ENCODE measurements at places on chromosomes 7 and 10.

GRCh38 chr10:28307267-28307666 is 4.4 kb upstream of the MPP7 start:
- no peak for DNase-seq

DNA sequence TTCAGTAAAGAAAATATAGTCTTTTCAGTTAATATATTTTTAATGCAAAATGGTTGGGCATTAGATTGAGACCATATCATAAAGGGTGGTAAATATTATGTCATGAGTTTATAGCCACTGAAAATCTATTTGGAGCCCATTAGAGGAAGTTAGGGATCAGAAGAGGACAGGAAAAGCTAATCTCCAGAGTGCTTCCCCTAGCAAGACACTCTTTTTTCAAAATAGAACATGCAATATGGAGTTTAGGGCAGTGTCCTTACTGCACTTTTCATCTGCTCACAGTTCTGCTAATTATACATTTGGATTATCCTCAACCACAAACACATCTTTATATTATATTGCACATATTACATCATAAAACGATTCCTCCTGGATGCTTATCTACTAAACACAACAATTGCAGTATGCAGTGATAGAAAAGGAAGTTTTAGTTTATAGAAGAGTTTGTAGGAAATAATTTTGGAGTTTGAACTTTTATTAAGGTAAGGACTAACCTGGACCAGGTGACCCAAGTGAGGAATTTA is 159.8 kb downstream of the PHF14 start:
- DNase-seq, result no peak

- no peak for DNase-seq
Observed at GRCh38 chr7:146208492-146208891, 91.9 kb downstream of the CNTNAP2 start.

GRCh38 chr10:131871673-131872005 is 29.2 kb upstream of the PPP2R2D start:
- DNase-seq, result no peak

DNA sequence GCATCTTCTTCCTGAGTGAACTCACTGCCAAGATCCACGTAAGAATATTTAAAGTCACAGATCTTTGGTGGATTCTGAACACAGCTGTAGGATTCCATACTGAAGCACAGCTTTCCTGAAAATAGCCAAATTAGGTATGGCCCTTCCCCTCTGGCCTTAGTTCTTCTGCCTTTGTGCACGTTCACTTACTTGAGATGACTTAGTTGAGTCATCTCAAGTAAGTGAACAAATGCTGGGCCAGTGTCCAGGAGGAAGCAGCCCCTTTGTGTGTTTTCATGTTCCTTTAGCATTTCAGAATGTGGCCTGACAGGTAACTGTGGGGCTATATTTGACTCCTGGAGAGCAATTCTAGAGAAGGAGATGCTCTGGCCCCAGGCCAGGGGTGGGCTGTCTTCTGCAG is 51.5 kb downstream of the CCNY start:
- DNase-seq, result no peak

GRCh38 chr10:27450225-27450624 is 53.9 kb upstream of the RAB18 start:
- no peak for DNase-seq

DNA sequence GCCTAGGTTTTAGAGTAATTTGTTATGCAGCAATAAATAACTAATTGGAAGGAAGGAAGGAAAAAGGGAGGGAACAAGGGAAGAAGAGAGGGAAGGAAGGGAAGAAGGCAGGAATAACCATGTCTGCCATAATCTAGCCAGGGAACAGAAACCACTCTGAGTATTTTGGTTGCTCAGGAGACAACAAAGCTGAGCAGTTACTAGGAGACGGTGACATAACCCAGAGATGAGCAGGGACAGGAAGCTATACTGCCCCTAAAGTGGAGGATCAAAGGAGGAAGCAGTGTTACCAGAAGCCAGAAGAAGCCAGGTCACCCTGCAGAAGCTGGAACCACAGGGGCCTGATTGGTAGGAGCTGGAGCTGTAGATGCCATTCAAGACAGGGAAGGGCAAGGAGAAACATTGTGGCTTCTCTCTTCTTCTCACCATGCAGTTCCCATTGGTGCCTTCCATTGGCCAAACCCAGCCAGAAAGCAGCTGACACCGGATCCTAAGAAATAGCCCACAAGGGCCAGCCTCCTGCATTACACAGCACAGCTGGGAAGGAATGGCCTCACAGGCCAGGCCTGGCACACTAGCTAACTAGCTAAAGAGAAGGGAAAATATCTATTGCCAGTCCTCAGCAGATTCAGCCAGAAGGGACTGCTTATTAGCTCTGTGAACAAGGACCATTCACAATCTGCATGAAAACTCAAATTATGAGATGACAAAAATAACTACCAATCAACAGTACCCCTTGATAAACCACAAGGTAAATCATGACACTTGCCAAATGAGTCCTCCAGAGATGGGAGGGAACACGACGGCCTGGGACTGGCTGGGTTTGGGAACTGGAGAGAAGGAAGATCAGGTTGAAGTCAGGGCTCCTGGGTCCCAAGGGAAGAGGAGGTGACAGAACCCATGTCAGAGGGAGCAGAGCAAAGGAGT is 184.5 kb upstream of the NFE2L3 start:
- DNase-seq, result no peak

- DNase-seq, result no peak
Observed at GRCh38 chr7:24197852-24198251, 86.1 kb upstream of the NPY start.

DNA sequence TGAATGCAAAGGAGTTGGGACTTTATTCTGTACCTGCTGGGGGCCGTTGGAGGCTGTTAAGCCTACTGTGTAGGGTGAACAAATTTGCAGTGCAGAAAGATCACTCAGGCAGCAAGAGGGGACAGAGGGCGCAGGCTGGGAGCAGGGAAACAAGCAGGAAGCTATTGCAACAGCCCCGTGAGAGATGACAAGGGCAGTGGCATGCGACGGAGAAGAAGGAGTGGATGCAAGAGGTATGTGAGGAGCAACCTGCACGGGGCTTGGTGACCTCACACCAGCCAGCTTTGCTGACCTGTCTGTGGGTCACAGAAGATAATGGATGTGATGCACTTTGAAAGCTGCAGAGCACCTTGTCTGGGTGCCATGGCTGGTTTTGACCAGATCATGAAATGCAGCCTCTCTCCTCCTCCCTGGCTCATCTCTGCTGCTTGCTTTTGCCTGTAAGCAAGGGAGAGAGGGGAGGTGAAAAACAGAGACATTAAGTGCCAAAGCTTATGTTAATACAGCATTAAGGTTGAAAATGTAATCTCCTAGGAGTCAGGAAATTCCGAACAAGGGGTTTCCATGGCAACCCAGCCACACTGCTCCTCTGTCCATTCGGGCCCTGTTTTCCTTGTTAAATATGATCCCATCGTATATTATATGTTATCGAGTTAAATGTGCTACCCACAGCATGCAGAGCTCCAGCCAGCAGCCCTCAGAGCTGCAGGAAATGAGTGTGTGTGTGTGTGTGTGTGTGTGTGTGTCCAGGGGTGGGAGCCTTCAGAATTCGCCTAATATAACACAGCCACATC is 314.3 kb upstream of the ZMIZ1 start:
- no peak for DNase-seq

DNA sequence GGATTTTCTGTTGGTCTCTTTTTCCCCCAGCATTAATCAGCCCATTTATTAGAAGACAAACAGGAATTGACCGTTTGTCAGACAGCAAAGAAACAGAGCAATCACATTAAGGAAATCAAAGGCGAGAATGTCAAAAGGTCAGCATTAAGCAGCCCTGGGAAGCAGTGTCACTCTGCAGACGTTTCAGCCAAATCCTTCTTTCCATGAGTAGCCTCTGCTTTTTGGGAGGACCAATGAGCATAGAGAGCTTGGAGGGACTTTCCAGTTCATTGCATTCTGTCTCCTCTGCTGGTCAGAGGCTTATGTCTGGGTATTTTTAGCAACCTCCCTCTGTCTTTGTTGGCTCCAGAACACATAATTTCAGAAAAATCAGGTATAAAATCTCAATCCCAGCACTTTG is 481.4 kb downstream of the GALNT17 start:
- no peak for DNase-seq

Data from caudate nucleus (tissue), 63 donors.